ENCODE measurements at places on chromosomes 7 and 10.
A peak's percentile ranks its signal among the peaks of the same experiment; 100 is the strongest.

DNA sequence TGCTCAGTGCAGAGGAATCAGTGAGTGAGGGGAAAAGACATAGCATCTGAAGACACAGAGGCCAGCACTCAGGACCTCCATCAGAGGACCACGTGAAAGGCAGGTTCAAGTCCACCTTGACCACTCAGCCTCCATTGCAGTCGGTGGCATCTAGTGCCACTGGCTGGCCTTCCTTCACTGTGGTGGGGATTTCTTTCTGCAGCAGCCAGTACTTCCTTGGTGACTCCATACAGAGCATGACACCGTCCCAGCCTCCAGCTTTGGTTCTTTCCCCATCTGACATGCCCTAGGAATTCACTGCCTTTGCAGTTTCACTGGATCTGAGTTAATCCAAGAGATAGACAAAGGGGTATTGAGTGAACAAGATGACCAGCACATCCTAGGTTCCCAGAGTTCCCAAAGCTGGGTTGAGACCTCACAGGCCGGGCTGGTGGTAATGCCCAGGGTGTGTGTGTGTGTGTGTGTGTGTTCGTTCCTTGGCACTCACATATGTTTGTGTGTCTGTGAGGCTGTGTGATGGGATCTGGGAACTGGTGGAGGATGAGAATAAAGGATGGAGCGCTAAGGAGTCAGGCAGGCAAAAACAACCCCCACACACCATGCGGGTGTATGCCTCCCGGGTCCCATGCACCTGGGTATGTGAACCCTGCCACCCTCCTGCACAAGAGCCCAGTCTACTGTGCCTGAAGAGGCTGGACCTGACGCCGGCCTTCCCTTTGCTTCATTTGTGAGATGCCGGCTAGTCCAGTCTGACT, 57.8 kb downstream of the SYPL1 start:
- no peak for DNase-seq

GRCh38 chr7:36047091-36047658, 105.9 kb upstream of the EEPD1 start:
- no peak for DNase-seq

DNA sequence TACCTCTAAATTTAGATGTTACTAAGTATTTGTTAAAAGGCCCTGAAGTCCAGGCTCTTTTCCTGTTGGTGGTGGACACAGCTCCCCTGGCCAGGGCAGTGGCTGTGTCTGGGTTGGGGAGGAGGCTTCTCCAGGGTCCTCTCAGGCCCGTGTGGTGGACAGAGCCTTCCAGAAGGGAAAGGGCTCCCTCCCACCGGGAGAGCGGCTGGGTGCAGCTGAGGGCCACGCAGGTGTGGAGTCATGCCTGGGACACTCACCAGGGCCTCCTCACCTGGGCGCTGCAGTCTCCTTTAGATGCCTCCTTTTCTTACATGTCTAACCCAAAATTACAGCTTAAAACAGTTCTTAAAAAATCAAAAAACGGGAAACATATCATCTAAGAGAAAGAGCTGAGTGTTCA, 128.2 kb upstream of the TCERG1L start:
- DNase-seq, result no peak

GRCh38 chr10:117334926-117335325, 40.3 kb downstream of the PDZD8 start:
- no peak for DNase-seq

- DNase-seq, result no peak
These were observed 1094.5 kb upstream of the LRRN3 start for GRCh38 chr7:109996411-109996810.

DNA sequence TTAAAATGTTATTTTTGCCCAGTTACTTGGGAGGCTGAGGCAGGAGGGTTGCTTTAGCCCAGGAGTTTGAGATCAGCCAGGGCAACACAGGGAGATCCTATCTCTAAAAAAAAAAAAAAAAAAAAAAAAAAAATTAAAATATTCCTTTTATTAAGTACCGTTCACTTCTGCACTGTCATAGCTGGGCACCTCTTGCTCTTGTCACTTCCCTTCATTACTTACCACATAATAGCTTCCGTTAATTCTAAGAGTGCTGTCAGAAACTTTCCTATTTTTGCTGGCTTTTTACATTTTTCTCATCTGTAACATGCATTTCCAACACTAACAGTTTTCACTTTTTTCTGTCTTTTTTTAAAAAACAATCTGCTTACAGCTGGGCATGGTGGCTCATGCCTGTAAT, 132.9 kb downstream of the PIP4K2A start:
- no peak for DNase-seq

DNA sequence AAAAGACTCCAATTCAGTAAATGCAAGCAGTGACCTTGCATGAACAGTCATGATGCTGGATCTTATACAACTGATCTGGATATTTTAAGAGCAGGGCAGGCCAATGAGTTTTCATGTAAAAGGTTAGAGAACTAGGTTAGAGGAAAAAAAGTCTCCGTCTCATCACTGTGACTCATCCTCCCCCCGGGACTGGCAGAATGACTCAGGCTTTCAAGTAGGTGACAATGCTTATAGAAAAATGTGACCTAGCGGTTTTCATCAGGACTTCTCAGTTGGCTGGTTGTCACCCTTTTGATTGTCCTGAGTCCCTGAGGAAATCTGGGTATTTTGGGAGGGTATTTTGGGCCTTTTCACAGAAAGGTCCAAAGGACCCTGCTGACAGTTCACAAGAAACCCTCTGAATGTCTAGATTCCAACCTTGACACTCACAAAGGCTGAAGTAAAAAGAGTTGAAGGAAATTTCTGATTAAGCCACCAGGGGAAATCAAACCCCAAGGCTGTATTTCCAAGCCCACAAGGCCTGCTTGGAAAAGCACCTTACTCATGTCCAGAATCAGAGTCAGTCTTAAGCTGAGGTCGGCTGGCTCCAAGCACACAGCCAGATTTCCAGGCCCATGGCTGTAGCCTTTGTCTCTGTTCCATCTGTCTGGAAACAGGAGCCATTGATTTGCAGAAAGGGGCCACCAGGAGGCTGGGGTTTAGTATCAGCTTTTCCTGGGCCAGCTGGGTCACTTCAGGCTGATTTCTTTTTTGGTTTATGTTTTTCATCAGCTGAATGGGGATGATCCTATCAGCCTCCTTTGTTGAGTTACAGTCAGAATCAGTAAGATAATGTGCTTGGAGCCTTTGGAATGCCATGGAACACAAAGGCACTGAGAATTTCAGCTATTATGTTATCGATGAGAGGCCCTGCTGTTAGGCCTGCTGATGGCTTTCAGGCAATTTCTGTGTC, 226.4 kb upstream of the HABP2 start:
- DNase-seq, result peak; percentile 54

GRCh38 chr7:28135760-28136159, 44.8 kb downstream of the JAZF1 start:
- no peak for DNase-seq

GRCh38 chr10:103736763-103737162, 118.6 kb downstream of the SH3PXD2A start:
- DNase-seq, result peak; percentile 66

DNA sequence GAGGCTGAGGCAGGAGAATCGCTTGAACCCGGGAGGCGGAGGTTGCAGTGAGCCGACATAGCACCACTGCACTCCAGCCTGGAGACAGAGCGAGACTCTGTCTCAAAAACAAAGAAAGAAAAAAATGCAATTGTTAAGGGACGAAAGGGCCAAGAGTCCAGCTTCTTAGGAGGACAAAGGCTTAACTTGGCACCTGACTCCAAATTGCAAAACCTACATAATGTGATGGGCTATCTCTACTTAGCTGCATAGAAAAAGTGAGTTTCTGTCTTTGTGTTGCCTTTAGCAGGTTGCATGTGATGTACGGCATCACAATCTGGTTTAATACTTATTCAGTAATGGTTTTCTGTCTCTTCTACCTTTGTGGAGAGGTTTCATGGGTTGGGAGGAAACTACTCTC, 8.6 kb upstream of the MYO1G start:
- no peak for DNase-seq

- DNase-seq, result no peak
These were observed 23.5 kb upstream of the CARD11 start for GRCh38 chr7:3067193-3067592.

DNA sequence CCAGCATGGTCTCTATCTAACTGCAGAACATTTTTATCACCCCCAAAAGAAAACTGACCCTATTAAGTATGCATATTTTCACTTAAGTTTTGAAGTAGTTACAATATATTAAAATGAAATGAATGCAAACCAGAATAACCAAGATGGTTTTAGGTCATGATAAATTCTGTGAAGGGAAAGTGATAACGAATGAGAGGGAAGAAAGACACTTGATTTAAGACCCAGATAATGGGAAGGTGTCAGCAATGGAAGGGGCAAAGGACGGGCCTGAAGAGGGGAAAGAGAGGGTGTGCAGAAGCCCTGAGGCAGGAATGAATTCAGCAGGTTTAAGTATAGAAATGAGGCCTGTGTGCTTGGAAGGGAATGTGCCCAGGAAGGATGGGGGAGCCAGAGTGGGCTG, 61.1 kb upstream of the IGFBP3 start:
- no peak for DNase-seq

DNA sequence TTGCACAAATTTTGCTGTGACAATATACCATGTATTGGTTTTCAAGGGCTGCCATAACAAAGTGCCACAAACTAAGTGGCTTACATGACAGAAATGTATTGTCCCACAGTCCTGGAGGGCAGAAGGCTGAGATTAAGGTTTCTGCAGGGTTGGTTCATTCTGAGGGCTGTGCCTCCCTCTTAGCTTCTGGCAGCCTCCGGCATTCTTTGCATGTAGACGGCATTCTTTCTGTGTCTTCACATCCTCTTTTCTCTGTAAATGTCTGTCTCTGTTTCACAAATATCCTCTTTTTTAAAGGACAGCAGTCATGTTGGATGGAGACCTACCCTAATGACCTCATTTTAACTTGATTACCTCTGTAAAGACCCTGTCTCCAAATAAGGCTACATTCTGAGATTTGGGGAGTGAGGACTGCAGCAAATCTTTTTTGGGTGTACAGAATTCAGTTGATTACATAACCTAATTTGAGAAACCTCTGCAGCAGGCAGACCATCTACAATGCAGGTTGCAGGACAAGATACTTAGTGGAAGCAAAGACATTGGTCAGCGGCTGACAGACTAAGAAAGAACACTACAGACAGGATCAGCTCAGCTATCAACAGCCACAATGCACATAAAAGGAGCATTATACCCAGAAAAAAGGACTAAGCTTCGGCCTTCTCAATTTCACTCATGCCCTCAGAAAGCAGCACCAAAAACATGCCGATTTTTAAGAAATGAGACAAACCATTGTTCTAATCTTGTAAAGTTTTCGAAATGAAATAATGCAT, 84.6 kb upstream of the FAM3C start:
- no peak for DNase-seq

DNA sequence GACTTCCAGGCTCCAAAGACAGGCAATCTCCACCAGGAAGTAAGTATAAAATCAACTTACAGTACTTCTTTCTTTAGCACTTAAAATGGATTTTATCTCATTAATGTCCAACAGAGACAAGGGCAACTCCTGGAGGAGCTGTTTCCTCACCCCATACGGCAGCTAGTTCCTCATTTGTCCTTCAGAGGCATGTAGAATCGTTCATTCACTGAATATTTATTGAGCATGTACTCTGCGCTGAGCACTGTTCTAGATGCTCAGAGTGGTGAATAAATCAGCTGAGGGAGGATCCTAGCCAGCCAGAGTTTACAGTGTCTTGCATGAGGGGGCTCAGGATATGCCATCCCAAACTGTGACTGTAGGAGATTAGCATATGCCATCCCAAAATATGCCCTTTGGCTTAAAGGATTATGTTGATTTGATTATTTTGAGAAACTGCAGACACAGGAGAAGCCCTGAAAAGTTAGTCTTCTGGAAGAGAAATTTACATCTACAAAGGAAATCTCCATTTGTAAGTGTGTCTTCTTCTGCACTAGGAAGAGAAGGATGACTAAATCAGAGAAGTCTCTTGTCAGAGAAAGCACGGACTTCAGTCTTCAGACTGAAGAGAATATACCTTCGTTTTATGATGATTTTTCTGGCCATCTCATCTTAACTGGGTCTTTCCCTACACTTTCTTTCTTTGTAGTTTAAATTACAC, 66.9 kb downstream of the BAMBI start:
- no peak for DNase-seq

- no peak for DNase-seq
These were observed 16.6 kb downstream of the DENND2A start for GRCh38 chr7:140623980-140624379.

- DNase-seq, result no peak
These were observed 69.4 kb downstream of the SH3PXD2A start for GRCh38 chr10:103786020-103786419.

DNA sequence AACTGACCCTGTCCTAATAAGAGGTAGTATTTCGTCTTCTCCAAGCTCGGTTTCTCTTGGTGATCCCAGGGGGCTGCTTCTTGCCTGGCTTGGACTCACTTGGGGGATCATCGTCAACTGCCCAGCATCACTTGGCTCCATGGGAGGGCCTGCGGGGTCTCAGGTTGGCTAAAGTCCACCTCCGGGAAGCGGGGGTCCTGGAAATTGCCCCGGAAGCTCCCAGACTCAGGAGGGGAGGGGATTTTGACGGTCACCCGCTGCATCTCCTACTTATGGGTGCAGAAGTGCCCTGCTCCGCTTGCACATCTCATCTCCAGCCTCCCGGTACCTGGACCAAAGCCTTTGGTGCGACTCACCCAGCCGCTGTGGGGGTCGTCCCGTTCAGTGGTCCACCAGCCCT, 18.7 kb downstream of the KCNK18 start:
- DNase-seq, result no peak

- DNase-seq, result no peak
These were observed 39.5 kb upstream of the WNT2 start for GRCh38 chr7:117362294-117362888.

- no peak for DNase-seq
These were observed 24.0 kb downstream of the MEOX2 start for GRCh38 chr7:15662451-15662850.

- DNase-seq, result no peak
These were observed 814 bp downstream of the MEST start for GRCh38 chr7:130492523-130493274.

DNA sequence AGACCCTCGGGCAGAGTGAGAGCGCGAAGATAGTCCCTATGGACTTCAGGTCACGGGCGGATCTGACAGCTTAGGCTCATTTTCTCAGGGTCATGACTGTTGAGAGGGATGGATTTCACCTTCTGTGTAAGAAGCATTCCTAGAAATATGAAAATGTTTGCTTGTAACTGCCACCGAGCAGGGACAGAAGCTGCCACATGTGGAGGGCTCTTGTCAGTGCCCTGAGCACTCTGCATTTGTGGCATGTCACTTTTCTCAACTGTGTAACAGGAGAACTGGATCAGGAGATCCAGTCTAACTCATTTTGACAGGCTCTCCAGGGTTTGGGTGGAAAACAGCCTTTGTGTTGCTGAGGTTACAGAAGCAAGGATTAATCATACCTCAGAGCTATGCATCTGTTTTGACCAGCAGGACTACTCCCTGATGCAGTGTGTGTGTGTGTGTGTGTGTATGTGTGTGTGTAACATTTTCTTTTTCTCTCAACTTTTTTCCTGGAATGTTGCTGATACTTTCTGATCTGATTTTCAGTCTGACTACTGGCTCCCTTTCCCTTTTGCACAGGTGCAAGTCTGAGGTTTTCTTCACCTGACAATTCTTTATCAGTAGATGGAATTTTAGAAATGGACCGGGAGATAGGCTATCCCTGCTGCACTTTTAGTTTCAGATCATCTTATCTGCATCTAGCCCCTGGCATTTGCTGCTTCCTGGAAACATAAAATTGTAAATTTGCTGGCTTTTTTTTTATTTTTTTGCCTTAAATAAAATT, 183.3 kb downstream of the STK31 start:
- DNase-seq, result no peak

Measured in ecto neural progenitor cell (in vitro differentiated cells).